AG09319 (cell line): ENCODE measurements at places on chromosomes 11 and 22.

- DNase-seq = no peak
These were observed 55.2 kb downstream of the PICALM start for GRCh38 chr11:86013713-86014112.

DNA sequence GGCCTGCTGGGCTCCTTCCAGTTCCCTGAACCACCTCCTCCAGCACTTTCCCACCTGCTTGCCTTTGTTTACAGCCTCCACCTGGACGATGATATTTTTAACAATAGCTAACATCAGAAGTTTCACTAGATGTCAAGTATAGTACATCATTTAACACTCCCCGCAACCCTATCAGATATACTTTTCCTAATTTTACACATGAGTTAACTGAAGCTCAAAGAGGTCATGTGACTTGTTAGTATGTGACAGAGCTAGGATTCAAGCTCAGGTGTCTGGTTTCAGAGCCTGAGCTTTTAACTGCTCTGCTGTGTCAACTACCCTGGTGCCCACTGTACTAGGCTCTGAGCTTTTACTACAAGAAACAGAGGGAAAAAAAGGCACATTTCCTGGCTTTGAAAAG, 14.3 kb upstream of the HPX start:
- no peak for DNase-seq

DNA sequence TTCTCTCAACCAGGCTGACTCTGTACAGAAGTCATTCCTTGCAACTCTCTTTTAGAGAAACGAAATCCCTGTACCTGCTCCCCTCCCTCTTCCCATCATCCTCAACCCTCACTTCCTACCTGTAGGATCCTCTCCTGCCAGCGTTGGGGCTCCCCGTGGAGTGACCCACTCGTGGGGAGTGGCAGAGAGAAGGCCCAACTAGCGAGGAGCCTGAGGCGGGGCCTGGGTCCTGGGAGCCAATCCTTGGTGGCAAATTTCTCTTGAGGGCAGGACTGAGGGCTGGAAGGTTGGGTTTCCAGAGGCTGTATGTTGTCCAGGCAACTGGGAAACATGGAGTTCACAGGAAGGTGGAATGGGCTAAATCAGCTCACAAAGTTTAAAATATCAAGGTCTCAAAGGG, 10.4 kb downstream of the NHERF4 start:
- no peak for DNase-seq

DNA sequence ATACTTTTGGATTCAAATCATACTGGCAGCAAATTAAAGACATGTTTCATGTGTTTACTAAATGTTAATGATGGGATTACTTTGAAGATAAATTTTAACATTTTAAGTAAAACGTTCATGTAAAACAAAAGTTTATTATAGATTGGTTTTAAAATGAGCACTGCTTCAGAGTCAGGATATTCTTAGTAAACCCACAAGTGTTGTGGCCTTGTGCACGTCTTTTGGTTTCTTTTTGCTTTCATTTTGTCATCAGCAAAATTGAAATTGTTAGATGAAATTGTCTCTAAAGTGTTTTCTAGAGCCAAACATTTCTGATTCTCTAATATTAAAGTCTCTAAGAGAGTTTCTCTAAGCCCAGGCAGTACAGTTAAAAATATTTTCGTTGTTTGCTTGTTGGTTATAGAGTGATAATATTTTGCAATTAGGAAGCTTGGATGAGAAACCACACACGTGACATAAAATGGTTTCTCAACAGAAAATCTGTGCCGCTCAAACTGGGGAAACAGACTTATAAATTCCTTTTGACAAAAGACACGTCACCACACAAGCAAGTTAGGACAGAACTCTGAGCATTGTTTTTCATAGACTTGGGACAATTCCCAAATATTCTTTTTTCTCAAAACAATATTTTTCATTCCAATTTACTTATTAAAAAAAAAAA, 164.4 kb downstream of the TEAD1 start:
- DNase-seq = no peak

DNA sequence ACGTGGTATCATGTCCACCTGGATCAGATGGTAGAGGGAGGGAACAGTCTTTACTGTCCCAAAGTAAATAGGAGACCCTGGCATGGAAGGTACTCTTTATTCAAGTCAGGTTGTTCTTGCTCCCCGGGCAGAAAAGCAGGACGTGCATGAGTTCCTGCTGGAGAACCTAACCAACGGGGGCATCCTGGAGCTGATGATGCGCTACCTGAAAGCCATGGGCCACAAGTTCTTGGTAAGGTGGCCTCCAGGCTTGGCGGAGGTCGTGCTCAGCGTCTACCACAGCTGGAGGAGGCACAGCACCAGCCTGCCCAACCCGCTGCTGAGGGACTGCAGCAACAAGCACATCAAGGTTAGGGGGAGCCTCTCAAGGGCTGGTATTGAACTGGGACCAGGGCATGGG, 48.7 kb downstream of the CABIN1 start:
- no peak for DNase-seq

- DNase-seq = no peak
These were observed 17.9 kb downstream of the ALKBH3 start for GRCh38 chr11:43898574-43898973.

- DNase-seq = no peak
These were observed 14.1 kb upstream of the SELENOH start for GRCh38 chr11:57727185-57727584.

GRCh38 chr11:129709801-129710398, 105.7 kb upstream of the TMEM45B start:
- DNase-seq = no peak

DNA sequence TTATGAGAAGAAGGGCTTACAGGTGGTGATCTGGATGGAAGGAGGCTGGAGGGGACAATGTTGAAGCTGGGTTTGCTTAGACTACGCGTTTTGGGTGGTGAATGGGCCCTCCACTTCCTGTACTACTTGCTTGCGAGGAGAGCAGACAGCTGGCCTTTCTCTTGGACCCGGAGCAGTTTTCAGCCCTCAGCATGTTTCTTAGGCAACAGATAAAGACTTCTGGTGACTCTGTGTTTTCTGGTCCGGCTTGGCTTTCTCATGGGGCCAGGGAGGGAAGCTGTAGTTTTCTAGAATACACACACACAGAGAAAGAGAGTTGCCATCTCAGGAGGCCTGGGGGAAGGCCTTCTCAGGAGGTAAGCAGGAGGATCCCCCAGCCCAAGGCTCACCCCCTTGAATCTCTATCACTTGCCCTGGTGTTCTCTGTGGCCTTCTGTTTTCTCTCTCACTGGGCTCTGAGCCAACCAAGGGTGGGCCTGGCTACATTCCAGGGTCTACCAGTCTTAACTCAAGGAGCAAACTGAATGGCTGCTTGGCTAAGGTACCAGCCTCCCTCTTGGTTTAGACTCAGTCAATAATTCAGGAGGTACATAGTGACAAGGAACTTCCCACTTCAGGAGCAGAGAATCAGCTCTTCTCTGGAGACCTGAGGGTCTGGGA, 2.4 kb downstream of the CCS start:
- DNase-seq = no peak

DNA sequence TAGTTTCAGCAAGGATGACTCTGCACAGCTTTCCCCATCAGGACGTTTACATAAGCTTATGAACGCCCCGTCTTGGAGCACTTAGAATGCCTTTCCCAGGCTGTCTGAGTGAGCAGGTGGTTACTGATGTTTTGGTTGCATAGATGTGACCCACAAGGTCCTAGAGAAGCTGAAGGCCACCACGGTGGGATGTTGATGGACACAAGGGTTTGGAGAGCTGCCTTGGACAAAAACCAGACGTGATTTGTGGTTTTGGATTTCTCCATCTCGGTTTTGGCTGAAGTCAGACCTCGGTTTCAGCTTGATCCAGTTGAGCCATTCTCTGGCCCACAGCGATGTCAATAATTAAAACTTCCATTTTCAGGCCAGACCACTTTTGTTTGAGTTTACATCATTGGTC, 151.9 kb downstream of the LDLRAD3 start:
- no peak for DNase-seq

DNA sequence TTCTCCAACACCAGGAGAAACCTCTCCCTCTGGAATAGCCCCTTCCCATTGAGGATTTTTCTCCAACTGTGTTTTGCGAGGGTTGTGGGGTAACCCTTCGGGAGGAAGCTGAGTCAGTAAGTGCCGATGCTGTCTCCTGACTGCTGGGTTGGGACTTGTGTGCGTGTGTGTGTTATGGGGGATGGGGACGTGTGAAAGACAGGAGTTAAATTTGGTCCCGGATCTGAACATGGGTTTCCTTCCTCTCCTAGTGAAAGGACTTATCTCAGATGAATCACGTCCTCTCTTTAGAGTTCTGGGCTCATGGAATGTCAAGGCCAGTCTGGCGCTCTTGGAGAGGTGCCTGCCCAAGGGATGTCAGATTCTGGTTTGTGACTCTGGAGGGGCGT, 33.3 kb downstream of the KIAA1671 start:
- no peak for DNase-seq

GRCh38 chr11:61107888-61108287, 5.6 kb downstream of the CD5 start:
- DNase-seq = no peak

DNA sequence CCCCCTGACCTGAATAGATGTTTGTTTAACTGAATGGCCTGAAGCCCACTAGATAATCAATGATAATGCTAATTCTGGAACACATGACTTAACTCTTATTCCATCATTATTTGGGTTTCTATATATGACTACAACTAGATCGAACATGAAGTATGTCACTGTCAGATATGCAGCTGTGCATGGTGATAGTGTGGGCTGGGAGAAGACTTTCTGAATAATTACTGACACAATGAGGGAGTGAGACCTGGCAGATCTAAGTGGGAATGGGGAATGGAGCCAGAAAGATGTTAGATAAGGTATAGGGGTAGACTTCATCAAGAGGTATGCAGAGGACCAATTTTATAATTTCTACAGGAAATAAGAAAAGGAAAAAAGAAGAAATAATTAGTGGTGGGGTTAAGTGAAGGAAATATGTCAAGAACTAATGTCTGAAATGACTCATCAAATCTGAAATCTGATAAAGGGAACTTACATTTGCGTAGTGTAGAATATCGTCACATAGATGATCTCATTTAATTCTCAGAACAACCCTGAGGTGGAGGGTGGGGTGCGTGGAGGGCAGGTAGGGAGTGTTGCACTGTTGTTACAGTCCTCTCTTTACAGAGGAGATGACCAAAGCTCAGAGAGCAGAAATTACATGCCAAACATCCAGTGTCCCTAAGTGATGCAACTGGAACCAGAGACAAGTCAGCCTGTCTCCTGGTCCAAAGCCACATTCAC, 68.2 kb upstream of the EED start:
- no peak for DNase-seq

GRCh38 chr22:34454598-34454997, 534.3 kb upstream of the LARGE1 start:
- no peak for DNase-seq

GRCh38 chr11:110565357-110566336, 135.9 kb downstream of the FDX1 start:
- no peak for DNase-seq

DNA sequence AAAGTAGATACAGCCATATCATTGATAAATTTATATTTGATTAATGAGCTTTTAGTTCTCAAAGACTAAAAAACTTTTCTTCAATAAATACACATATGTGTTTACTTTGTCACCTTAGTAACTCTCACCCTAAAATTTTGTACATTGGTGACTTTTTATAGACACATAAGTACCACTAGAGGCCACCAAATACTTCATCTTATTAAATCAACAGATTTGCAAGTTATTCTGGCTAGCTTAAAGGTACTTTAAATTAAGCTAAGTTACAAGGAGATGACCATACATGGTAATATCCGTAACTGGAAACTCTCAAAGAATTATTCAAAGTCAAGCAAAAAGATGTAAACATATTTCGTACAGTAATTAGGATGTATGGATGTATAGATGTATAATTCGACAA, 112.2 kb downstream of the SBF2 start:
- no peak for DNase-seq

- no peak for DNase-seq
These were observed 17.0 kb upstream of the TBCEL start for GRCh38 chr11:121006922-121007321.

DNA sequence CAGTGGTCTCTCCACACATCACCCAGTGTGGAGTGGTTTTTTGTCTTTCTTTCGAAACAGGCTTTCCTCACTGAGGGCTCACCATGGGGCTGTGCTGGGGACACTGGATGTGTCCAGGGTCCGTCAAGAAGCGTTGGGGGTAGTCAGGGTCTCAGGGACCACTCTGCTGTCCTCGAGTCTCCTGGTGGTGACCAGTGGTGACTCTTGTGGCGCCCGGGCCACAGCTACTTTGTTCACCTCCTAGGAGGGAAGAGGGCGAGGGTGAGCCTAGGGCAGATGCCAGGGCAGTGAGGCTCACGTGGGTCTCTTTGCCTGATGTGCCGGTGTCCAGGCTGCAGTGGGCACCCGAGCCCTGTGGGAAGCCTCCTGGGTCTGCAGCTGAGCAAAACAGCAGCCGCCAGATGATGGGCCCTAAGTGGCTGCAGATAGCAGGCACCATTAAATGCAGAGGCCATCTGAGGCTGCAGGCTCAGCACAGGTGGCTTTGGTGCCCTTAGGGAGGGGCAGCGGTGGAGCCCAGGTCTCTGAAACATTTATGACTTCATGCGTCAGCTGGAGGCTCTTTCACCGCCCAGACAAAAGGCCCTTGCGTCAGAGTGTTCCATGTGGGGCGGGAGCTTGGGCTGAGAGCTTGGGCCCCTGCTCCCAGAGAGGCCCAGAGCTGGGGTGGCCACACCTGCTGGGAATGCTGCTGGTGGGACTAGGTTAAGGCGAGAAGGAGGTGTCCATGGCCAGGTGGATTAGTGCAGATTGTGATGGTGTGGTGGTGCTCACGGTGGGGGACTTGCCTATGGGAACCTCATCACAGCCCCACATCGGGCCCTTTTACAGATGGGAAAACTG, 29.5 kb downstream of the KCNQ1 start:
- DNase-seq = no peak

- DNase-seq = no peak
These were observed 9.7 kb downstream of the TMEM45B start for GRCh38 chr11:129825380-129825779.

DNA sequence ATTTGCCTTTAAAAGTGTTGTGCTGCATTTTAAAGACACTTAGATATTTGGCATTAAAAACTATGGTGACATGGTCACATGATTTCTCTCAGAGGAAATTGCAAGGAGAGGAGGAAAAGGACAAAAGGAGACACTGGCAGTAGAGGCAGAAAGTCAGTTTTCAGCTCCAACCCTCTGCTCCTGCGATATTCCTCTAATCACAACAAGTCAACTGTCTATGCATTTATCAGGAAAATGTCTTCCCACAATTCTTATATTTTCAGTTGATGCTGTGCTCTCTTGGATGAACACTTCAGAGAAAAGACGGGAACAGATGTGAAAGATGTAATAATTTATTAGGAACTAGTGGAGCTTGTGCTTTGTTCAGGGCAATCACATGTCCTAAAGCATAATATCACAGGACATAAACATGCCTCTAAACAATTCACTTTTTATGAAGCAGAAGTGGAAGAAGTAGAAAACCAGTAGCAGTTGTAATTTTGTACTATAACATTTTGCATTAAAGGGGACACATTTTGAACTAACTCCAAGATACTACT, 340.8 kb upstream of the PITPNB start:
- no peak for DNase-seq
